Left renal pelvis (tissue), 4 donors: ENCODE measurements at places on chromosomes 7 and 10. TPM values are rescaled to one million over a fixed set of nuclear protein-coding genes. Genes with fewer than 3 reads are reported as not detected.

GRCh38 chr10:100109670-100110069, 28.0 kb upstream of the CPN1 start:
- DNase-seq: no peak

DNA sequence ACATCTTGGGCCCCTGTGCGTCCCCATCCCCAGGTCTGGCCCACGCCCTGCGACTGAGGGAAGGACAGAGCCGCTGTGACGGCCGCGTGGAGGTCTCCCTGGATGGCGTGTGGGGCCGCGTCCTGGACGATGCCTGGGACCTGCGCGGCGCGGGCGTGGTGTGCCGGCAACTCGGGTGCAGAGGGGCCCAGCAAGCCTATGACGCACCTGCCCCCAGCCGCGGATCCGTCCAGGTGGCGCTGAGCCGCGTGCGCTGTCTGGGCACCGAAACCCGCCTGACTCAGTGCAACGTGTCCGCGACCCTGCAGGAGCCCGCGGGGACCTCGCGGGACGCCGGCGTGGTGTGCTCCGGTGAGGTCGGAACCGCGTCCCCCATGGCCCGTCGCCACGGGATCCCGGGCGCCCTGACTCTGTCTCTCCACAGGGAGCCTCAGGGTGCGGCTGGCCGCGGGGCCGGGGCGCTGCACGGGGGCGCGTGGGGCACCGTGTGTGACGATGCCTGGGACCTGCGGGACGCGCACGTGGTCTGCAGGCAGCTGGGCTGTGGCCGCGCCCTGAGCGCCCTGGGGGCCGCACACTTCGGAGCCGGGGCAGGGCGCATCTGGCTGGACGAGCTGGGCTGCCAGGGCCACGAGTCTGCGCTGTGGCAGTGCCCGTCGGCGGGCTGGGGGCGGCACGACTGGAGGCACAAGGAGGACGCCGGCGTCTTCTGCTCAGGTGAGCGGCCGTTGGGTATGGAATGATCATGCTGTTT, 5.9 kb downstream of the SCART1 start:
- no peak for DNase-seq

DNA sequence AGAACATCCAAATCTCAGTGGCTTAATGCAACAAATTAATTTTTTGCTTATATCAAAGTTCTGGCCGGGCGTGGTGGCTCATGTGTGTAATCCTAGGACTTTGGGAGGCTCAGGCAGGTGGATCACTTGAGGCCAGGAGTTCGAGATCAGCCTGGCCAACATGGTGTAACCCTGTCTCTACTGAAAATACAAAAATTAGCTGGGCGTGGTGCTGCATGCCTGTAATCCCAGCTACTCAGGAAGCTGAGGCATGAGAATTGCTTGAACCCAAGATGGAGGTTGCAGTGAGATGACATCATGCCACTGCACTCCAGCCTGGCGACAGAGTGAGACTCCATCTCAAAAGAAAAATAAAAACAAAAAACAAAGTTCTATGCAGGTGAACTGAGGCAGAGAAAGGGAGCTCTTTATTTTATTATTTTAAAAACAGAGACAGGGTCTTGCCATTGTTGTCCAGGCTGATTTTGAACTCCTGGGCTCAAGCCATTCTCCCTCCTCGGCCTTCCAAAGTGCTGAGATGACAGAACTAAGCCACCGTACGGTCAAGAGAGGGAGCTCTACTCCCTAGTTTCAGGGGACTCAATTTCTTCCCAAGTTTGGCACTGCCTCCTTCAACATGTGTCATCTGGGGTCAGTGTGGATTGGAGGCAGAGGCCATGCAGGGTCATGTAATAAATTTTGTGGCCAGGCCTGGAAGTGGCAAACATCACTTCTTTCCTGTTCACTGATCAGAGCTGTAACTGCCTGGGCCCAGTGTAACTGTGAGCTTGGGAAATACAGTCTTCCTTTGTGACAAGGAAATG, 2.4 kb downstream of the ADCK2 start:
- no peak for DNase-seq

GRCh38 chr10:90023950-90024349, 322.6 kb downstream of the KIF20B start:
- DNase-seq: no peak

- no peak for DNase-seq
These were observed 43.8 kb downstream of the MICALL2 start for GRCh38 chr7:1415389-1415990.

DNA sequence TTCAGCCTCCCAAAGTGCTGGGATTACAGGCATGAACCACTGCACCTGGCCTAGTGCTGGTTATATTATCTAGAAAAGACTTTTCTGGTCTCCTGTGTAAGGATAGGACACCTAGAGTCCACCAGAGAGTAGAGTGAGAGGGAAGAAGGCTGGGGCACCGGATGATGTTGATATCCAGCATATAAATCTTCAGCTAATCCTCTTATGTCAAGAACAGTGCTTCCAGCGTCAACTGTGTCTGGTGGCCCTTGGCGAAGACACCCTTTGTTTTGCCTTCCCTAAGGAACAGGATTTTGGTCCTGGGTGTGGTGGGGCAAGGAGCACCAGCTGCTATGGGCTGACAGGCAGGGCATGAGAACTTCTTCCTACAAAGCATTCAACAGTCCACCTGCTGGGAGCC, 16.3 kb upstream of the INMT start:
- DNase-seq: no peak

GRCh38 chr7:29122081-29122480, 24.3 kb downstream of the CPVL start:
- DNase-seq: no peak

- DNase-seq: no peak
These were observed 55.9 kb upstream of the EMX2 start for GRCh38 chr10:117486606-117487005.

DNA sequence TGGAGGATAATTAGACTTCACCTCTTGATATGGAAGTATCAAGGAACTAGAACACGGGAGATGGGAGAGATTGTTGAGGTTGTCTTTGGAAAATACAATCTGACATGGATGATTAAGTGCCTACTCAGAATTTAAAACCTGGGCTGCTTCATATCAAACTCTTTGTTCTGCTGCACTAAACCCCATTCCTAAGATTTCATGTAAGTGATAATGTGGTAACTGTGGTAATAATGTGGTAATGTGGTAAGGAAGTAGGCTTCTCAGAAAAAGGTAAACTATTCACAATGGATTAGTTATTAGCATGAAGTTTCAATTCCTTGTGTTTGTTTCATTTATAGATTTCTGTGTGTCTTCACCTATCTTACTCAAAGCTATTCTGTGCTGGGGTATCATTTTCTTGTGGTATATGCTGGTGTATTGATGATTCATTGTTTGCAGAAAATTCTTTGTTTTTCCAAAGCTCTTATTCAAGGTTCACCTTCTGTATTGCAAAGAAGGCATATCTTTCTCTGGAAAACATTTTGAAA, 129.9 kb upstream of the TAC1 start:
- no peak for DNase-seq

DNA sequence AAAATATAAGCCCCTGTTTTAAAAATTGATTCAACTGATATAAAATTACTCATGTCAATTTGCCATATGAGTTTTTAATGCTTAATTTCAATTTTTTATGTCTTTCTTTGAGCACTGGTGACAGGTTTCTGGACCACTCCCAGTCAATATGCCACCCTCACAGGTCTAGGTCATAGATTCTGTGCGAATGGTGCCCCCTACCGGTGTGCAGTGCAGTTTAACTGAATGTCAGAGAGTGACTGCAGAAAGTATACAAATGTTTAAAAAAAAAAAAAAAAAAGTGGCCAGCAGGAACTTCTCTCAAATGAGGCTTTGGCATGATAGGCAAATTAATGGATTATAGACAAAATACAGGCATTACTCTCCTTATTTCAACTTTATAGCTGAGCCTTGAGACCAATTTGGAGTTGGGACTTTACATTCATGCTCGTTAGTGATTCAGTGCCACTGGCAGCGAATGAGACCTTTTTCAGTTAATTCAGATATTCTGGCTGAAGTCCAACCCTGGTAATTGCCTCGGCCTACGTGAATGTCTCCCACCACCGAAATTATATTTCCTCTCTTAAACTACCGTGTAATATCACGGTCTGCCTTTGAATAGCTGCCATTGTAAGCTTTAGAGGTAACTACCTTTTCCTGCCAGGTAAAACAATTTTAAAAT, 427.6 kb downstream of the PHTF2 start:
- DNase-seq: no peak

- DNase-seq: no peak
These were observed 156.4 kb upstream of the MTPN start for GRCh38 chr7:136133551-136133950.

The HOXA6 gene
- polyA plus RNA-seq: 48.3 TPM

The RELN gene
- 2.1 TPM for polyA plus RNA-seq

The HOXA10 gene
- polyA plus RNA-seq: 103 TPM

The SPDYE1 gene
- polyA plus RNA-seq: 1.2 TPM

The ECD gene
- 40.2 TPM for polyA plus RNA-seq

The SBDS gene
- 132 TPM for polyA plus RNA-seq
